ENCODE measurements at places on chromosomes 5 and 9.

DNA sequence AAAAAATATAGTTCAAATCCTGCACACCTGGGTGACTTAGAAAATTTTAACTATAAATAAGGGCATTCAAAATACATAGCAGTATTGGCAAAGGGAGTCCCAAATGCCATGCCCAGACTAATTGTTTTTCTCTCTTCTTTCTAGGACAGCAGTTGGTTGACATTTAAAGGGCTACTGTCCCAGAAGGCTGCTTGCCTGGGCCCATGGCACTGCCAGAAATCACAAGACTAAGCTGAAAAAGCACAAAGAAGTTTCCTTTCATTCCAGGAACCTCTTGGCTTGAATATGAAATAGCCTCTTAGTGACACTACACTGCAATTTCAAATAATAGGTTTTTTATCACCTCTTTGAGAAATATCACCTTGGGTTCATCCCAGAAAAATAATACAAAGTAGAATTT, 388.9 kb upstream of the TRPC7 start:
- no peak for DNase-seq

DNA sequence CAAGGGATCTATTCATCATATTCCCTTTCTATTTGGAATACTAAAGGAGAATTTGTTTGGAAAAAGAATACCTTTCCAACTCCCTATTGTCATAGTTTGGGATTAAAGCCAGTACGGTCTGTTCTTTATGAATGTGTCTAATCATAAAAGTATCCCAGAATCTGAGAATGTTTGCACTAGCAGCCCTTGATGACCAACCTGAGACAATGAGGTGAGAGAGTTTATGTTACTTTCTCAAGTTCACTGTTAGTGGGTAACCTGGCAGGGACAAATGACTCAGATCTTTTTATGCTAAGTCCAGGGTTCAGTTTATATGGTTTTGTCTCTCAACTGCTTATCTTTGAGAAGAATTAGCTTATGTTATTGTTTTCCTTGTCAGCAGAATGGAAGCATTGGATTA, 25.3 kb upstream of the TLR4 start:
- no peak for DNase-seq

GRCh38 chr5:122067390-122067789, 10.7 kb downstream of the LOX start:
- no peak for DNase-seq

DNA sequence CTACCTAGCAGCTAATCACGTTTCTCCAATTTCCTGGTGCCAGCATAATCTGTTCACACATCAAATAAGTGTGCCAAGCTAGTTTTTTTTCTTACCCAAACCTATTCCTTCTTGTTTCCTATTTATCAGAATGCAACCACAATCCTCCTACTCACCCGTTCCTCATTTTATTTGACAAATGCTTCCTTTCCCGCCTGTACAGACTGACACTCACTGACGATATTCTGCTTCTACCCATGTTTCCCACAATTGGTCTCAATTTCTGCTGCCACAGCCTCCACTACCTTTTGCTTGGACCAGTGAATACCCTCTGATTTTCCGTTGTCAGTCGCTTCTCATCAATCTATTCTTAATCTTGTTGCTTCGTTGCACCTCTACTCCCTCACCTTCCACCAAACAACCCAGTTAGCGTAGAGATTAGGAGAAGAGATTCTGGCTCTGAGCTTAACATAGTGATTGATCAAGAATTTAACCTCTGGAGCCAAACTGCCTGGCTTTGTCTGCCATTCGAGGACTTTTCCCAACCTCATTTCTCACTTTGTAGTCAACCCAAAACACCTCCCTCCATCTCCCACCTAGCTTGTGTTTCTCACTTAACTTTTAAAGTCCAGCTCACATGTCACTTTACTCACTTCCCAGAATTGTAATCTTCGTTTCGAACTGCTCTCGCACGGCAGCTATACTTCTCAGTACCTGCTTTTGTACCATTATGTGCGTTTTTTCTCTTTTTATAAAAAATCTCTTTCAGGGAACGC, 729 bp upstream of the TMEM38B start:
- DNase-seq = peak; percentile 2

- peak; percentile 22 for DNase-seq
Observed at GRCh38 chr5:57414857-57415256, 67.8 kb downstream of the ACTBL2 start.

DNA sequence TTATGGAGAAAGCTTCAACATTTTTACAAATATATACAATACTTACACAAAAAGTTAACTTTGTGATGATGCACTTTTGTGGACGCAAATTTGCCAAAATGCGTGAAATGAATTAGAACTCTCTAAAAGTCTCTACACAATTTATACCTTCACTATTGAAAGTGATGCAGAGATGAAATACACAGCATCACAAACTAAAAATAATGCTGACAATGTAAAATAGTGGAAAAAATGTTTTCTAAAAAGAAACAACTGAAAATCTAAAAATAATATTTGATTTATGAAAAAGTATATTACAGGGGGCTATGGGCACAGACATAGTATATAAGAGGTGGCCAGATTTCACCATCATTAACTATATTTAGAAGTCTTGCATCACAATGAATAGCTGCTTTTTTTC, 188.8 kb downstream of the ADCY2 start:
- no peak for DNase-seq

GRCh38 chr9:133994353-133995011, 2.4 kb upstream of the VAV2 start:
- peak; percentile 54 for DNase-seq

GRCh38 chr9:96048956-96049831, 173.7 kb downstream of the ERCC6L2 start:
- no peak for DNase-seq

GRCh38 chr9:123157221-123157620, 111.2 kb downstream of the STRBP start:
- DNase-seq = peak; percentile 50

DNA sequence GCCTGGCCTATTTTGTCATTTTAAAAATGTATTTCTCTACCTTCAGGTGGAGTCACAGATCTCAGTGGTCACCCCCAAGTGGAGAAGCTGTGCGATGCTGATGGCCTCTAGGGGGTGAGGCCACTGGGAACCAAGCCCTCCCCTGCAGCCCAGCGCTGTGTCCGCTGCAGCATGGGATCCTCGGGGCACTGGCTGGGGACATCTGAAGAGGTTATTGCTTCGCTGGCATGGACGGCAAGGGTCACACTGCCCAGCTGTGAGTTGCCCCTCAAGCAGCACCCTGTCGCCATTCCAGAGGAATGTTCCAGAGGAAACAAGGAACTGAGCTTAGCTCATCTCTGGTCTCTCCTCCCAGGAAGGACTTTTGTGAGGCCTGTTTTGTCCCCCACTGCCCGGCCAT, 119.6 kb upstream of the S1PR3 start:
- DNase-seq = no peak

DNA sequence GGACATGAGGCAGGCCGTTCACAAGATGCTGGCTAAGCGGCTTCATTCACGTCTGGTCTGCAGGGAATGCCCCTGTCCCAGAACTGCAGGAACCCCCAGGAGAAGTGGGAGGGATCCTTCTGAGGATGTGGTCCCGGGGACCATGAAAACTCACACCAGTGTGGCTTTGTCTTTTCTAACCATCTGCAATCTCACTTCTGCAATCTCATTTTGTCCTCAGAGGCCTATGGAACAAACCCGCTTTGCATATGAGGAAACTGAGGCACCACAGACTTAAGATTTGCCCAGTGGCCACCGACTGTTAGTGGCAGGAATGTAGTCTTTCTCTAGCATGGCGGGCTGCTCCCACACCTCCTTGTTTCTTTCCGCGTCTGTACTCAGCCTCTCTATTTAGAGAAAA, 6.9 kb downstream of the CXCL14 start:
- no peak for DNase-seq

DNA sequence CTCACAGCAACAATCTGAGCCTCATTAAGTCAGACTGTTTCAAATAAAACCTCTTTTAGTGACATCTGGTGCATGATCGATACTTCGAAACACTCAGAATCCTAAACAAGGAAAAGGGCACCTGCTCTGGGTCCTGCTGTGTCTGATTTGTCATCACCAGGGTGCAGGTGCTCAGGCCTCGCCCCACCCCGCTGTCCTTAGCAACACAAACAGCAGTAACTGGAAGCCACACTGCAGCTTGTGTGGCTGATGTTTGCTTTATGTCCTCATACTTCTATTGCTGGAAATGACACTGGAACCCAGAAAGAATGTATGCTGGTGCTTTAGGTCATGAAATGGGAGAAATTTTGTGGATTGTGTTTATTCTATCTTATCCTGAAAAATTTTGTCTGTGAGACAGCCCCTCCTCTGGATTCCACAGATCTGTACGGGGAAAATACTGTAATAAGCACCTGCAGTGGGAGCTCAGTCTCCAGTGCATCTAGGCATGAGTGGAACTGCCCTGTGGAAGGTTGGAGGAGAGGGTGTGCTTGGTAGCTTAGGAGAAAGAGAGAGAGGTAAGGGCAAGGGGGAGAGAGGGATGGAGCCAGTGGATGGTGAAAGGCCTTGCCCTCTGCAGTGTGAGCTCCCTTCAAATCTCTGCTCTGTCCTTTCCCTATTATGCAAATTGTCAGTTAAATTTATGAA, 284.2 kb downstream of the SMARCA2 start:
- DNase-seq = no peak

- no peak for DNase-seq
Observed at GRCh38 chr5:14241141-14241540, 98.0 kb downstream of the TRIO start.

- no peak for DNase-seq
Observed at GRCh38 chr9:109739760-109740159, 40.2 kb upstream of the PALM2AKAP2 start.

- DNase-seq = no peak
Observed at GRCh38 chr9:133035669-133036068, 4.9 kb downstream of the GTF3C5 start.

DNA sequence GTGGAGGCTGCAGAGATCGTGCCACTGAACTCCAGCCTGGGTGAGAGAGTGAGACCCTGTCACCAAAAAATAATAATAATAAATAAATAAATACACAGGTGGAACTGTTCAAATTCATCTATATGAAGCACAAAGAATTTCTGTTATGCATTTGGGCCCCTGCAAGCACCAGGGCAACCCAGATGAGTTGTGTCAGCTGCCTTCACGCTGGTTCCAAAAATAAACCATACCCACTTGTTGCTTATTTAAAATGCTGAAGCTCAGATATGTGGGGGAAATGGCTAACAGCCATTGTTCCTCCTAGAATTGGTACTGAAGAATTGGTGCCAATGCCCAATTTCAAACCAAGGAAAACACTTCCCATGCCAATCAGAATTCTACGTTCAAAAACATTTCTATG, 10.5 kb upstream of the C5orf15 start:
- no peak for DNase-seq

- DNase-seq = no peak
Observed at GRCh38 chr5:122421374-122422079, 109.5 kb downstream of the SNCAIP start.

Data from IMR-90 (cell line).